ENCODE measurements at places on chromosomes 1 and 21. TPM values are rescaled to one million over a fixed set of nuclear protein-coding genes. Genes with fewer than 3 reads are reported as not detected.

- no peak for DNase-seq
These were observed 692.7 kb downstream of the LTN1 start for GRCh38 chr21:28299946-28300345.

DNA sequence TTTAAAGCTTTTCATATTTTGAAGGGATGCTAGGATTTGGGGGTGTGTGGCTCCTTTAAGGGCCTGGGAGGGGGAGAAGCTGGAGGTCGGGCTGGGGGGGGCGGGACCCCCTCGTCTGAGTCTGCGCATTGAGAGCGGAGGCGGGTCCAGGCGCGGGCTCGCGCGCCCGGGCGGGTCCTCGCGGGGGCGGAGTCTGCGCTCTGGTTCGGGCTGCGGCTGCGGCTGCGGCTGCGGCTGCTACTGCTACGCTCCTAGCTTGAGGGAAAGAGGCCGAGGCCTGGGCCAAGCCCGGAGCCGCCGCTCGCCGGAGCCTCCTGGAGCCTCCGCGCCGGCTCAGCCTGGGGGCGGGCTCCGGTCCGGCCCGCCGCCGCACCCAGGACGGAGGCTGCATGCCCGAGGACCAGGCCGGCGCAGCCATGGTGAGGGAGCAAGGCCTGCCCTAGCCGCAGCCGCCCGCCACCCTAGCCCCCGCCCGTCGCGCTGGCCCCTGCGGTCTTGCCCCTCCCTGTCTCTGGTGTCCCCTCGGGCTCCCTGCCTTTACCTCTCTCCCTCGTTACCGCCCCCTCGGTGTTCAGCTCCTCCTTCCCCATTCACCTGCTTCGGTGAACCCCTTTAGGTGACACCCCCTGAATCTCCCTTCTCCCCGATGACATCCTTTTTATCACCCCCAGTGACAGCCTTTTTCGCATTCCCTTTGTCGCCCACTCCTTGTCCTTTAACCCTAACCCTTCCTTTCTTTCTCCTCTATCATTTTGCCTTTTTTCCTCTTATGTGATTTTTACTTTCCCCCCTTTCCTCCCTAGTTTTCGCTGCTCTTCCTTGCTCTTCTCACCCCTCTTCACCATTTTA lies at the start of gene ZYG11B:
Gene ZYG11B (plus strand): TSS at position 189 of the 849 bp plus-strand sequence. CDS start 201 bp downstream, at position 390.
- peak; percentile 94 for DNase-seq

DNA sequence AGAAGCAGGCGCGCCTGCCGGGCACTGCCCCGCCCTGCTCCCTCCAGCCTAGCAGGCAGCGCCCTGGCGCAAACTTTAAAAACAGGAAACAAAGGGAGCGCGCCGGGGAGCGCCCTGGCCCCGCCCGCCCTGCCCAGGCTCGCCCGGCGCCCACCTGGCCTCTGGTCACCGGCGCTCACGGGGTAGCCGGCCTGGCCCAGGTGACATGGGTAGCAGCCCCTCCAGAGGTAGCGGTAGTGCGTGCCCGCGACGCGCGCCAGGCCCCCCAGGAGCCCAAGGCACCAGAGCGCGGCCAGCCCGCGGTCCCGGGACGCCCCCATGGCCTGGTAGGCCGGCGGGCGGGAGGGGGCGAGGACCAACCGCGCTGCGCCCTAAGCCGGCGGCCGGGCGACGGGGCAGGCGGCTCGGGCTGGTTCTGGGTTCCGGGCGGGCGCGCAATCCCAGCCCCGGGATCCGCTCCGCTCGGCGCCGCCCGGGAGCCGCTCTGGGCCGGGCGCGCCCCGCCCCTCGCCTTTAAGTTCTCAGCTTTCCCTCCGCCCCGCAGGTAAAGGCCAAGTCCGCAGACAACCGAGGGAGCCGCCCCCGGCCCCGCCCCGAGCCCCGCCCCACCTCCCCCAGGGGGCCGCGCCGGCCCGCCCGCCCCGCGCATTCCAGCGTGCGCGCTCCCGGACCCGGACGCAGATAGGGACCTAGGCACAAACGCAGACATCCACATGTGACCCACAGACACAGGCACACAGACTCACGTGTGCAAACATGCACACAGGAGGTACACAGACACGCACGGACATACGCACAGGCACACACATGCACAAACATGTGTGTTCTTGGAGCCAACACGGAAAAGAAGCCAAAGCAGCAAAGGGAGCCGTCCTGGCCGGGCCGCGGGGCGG lies 76.7 kb downstream of the ARHGEF16 start:
- peak; percentile 59 for DNase-seq

DNA sequence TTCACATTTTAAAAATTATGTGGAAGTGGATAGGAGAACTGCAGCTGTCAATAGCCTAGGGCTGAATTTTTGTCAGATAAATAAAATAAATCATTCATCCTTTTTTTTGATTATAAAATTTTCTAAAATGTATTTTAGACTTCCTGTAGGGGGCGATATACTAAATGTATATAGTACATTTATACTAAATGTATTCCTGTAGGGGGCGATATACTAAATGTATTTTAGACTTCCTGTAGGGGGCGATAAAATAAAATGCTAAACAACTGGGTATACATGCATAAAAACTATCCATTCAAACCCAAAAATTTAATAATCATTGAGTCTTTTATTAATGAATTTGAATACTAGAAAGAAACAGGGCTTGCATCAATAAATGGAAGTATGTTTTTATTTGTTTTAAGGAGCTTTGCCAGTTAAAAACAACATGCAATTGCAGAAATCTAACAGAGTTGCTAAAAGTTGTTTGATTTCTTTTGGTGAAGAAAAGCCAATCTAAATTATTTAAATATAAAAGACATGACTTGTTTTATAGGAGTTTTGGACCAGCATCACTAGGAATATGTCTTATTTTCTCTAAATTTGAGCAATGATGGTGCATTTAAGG lies 31.4 kb downstream of the CLCA1 start:
- DNase-seq = peak; percentile 49

- DNase-seq = no peak
These were observed 247.2 kb downstream of the LRRC7 start for GRCh38 chr1:69814926-69815325.

- DNase-seq = no peak
These were observed 35.2 kb downstream of the CCN1 start for GRCh38 chr1:85615586-85616363.

- DNase-seq = peak; percentile 7
These were observed 343.2 kb downstream of the OLFM3 start for GRCh38 chr1:101653482-101653946.

- DNase-seq = no peak
These were observed 163.0 kb downstream of the KAZN start for GRCh38 chr1:14761291-14762153.

GRCh38 chr1:39177706-39178105 lies 26.8 kb upstream of the MACF1 start:
- DNase-seq = no peak

DNA sequence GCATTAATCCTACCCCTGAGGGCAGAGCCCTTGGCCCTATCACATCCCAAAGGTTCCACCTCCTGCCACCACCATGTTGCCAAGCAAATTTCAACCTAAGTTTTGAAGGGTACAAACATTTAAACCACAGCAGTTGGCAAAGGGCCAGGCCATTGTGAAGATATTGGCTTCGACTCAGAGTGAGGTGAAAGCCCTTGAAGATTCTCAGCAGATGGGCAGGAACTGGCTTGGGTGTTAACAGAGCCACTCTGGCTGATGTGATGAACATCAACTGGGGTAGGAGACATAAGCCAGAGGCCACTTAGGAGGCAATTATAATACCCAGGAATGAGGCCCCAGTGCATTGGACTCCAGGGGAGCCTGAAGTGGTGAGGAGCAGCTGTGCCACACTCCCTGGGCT lies 207.7 kb upstream of the KAZN start:
- DNase-seq = peak; percentile 45

- no peak for DNase-seq
These were observed 352.3 kb upstream of the B3GALT2 start for GRCh38 chr1:193538680-193539079.

GRCh38 chr1:197284966-197285365 lies 16.9 kb downstream of the CRB1 start:
- DNase-seq = no peak

DNA sequence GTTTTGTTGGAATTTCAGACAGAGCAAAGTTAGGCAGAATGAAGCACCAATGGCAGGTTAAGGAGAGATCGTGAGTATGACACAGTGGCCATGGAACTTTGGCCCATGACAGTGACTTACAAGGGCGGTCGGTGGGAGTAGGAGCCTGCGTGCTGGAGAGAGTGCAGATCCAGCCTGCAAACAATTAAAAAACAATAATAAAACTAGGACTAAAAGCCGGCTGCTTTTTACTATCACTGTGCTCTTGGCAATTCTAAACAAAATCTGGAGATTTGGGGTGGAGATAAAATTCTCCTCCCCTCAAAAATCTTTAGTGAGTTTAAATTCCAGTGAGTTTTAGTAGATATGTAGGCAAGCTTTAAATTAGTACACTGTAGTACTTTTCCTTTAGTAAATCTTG lies 96.9 kb downstream of the DHRS3 start:
- DNase-seq = no peak

GRCh38 chr1:80036690-80037432 lies 1030.3 kb upstream of the ADGRL4 start:
- no peak for DNase-seq

DNA sequence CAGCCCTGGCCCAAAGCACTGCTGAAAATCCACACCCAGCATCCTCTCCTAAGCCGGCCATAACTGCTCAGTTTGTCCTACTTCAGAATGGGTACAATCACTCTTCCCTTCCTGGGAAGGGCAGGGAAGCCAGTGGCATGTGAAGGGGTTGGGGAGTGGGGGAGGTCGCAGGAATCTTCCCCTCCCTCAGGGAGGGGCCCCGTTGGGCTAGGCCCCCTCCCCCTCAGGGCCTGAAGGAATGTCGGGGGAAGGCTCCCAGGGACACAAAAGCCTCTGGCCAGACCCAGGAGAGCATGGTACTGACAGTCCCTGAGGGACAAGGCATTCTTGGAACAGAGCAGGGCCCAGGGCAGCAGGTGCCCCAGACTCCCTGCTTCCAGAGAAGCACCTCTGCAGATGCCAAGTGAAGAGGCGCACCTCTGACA lies 1.2 kb downstream of the ELOVL1 start:
- no peak for DNase-seq

GRCh38 chr21:25406887-25407579 lies 200.2 kb downstream of the MRPL39 start:
- DNase-seq = no peak

GRCh38 chr21:37181059-37181458 lies 86.1 kb downstream of the VPS26C start:
- DNase-seq = no peak

GRCh38 chr1:109255097-109255651 lies 5.8 kb downstream of the CELSR2 start:
- DNase-seq = no peak

GRCh38 chr1:232856541-232856940 lies 51.3 kb downstream of the MAP10 start:
- DNase-seq = no peak

The LMX1A gene
- total RNA-seq = not detected

The NBPF6 gene
- total RNA-seq = 0.69 TPM

The CLDN19 gene
- 0.23 TPM for total RNA-seq

The NTMT2 gene
- total RNA-seq = not detected

The SLC2A5 gene
- total RNA-seq = not detected

The MSH4 gene
- total RNA-seq = 0.05 TPM

The FAM177B gene
- not detected for total RNA-seq

All from SJCRH30 (cell line).